ENCODE measurements at places on chromosomes 13 and 19.

GRCh38 chr13:34749046-34749445 is 193.0 kb upstream of the NBEA start:
- no peak for DNase-seq

GRCh38 chr13:98954313-98954712 is 23.6 kb downstream of the DOCK9 start:
- DNase-seq: no peak

GRCh38 chr13:110593430-110594130 is 21.8 kb upstream of the NAXD start:
- DNase-seq: no peak

- DNase-seq: no peak
Observed at GRCh38 chr19:47446534-47447469, 24.9 kb downstream of the SLC8A2 start.

- DNase-seq: no peak
Observed at GRCh38 chr13:48977973-48978372, 2.3 kb downstream of the FNDC3A start.

DNA sequence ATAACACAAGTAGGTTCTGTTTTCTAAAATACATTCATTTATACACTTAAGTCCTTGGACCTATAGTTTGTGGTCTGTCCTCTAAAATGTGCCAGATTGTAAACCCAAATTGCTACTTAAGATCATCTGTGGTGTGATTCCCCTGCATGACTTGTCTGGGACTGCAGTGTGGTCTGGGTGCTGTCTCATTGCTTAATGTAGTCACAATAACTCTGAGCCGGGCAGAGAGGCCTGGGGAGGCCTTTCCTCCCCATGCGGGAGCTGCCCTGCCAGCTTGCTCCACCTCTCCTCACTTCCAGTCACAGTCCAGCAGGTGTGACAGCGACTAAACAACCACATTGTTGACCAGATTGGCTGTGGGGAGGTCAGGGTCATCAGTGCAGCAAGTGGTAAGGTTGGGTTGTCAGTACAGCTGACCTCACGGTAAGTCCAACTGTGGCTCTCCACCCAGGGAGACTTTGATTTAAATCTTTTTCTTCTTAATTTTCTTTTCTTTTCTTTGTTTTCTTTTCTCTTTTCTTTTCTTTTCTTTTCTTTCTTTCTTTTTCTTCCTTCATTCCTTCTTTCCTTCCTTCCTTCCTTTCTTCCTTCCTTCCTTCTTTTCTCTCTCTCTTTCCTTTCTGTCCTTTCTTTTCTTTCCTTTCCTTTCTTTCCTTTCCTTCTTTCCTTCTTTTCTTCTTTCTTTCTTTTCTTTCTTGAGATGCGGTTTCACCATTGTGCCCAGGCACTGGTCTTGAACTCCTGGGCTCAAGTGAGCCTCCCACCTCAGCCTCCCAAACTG is 4.4 kb upstream of the TUBA3C start:
- no peak for DNase-seq

GRCh38 chr13:82720986-82721385 is 1161.3 kb downstream of the SLITRK1 start:
- no peak for DNase-seq

DNA sequence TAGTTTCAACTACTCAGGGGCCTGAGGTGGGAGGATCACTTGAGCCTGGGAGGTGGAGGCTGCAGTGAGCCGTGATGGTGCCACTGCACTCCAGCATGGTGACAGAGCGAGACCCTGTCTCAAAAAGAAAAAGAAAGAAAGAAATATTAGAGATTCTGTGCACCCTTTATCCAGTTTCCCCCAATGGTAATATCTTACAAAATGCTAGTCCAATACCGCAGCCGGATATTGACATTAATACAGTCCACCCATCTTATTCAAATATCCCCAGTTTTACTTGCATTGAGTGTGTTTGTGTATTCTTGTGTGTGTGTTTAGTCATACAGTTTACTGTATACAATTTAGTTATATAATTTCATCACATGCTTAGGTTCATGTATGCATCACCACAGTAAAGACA is 8.6 kb upstream of the IFNL4 start:
- no peak for DNase-seq
